Brain (organoid and tissue), 16 donors: ENCODE measurements at places on chromosomes 12 and 14. TPM values are rescaled to one million over a fixed set of nuclear protein-coding genes. Genes with fewer than 3 reads are reported as not detected.

The SENP1 gene
- 9.5 TPM for polyA plus RNA-seq

The CLEC1A gene
- 1.5 TPM for polyA plus RNA-seq

The FGF23 gene
- polyA plus RNA-seq, result not detected

The EID3 gene
- polyA plus RNA-seq, result 2.2 TPM

The NANOG gene
- not detected for polyA plus RNA-seq

The TMPRSS12 gene
- not detected for polyA plus RNA-seq

The PNMA1 gene
- polyA plus RNA-seq, result 135 TPM

The TMTC2 gene
- 11.4 TPM for polyA plus RNA-seq

The CBLN3 gene
- 3.3 TPM for polyA plus RNA-seq

The SYNDIG1L gene
- polyA plus RNA-seq, result 0.78 TPM

The SLC6A13 gene
- polyA plus RNA-seq, result 4.3 TPM

The SDSL gene
- 10.4 TPM for polyA plus RNA-seq

The FICD gene
- 3.2 TPM for polyA plus RNA-seq

The TAS2R42 gene
- not detected for polyA plus RNA-seq

The CCDC85C gene
- polyA plus RNA-seq, result 41.4 TPM

The KRT71 gene
- not detected for polyA plus RNA-seq

The ATN1 gene
- 221 TPM for polyA plus RNA-seq

The BCL2L2 gene
- 35.7 TPM for polyA plus RNA-seq

The ANKRD33 gene
- not detected for polyA plus RNA-seq

The NEUROD4 gene
- not detected for polyA plus RNA-seq

The KRT3 gene
- polyA plus RNA-seq, result not detected

The OTX2 gene
- polyA plus RNA-seq, result not detected

The FGD6 gene
- polyA plus RNA-seq, result 1.6 TPM

The SLC10A1 gene
- polyA plus RNA-seq, result not detected

The PTCSC3 gene
- 2.2 TPM for polyA plus RNA-seq

The PZP gene
- not detected for polyA plus RNA-seq
